COLO829 (cell line): ENCODE measurements at places on chromosomes 12 and 14.

- no peak for DNase-seq
Observed at GRCh38 chr12:132623072-132623869, 4.7 kb downstream of the P2RX2 start.

GRCh38 chr12:50222275-50222783, 55.2 kb upstream of the CERS5 start:
- DNase-seq: peak; percentile 80

DNA sequence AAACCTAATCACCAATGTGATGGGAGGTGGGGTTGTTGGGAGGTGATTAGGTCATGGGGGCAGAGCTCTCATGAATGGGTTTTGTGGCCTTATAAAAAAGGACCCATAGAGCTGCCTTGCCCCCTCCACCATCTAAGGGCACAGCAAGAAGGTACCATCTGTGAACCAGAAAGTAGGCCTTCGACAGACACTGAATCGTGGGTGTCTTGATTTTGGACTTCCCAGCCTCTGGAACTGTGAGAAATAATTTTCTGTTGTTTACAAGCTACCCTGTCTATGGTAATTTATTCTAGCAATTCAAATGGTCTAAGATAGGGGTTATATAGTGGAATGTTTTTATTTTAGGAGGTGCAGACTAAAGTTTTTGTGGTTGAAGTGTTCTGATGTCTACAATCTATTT, 7.9 kb upstream of the SLC10A1 start:
- DNase-seq: no peak

DNA sequence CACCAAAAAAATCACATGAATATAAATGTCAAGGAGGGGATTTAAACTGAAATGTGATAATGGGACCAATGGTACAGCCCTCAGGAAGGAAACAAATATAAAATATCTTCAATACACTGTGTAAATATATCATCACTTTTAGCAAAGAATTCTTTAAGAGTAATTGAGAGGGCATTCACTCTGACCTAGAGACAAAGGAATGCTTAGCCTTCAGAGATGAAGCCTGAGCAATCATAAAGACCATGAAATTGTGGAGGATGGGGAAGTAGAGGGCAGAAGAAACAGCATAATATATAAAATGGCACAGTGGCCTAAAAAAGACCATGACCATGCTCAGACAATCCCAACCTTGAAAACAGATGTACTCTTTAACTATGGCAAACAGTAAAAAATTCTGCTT, 20.4 kb downstream of the YAF2 start:
- no peak for DNase-seq

GRCh38 chr12:104653730-104654664, 197.2 kb downstream of the CHST11 start:
- no peak for DNase-seq

DNA sequence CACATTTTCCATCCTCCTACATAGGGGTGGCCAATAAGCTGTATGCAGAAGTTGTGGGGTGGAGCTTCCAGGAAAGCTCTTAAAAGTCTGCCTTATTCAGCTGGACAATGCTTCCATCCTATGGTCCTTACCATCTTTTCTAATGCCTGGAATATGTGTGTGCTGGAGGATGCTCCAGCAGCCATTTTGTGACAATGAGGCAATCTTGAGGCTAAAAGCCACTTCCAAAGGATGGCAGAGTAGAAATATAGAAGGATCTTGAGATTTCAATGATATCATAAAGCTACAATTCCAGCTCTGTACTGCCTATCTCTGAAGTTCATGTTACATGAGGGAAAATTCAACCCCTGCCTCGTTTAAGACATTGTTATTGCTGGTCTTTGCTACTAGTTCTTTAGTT, 95.7 kb downstream of the APAF1 start:
- no peak for DNase-seq

- DNase-seq: peak; percentile 24
Observed at GRCh38 chr14:71050227-71050823, 143.1 kb downstream of the PCNX1 start.

GRCh38 chr12:11868027-11868426, 202.7 kb upstream of the BCL2L14 start:
- DNase-seq: no peak

DNA sequence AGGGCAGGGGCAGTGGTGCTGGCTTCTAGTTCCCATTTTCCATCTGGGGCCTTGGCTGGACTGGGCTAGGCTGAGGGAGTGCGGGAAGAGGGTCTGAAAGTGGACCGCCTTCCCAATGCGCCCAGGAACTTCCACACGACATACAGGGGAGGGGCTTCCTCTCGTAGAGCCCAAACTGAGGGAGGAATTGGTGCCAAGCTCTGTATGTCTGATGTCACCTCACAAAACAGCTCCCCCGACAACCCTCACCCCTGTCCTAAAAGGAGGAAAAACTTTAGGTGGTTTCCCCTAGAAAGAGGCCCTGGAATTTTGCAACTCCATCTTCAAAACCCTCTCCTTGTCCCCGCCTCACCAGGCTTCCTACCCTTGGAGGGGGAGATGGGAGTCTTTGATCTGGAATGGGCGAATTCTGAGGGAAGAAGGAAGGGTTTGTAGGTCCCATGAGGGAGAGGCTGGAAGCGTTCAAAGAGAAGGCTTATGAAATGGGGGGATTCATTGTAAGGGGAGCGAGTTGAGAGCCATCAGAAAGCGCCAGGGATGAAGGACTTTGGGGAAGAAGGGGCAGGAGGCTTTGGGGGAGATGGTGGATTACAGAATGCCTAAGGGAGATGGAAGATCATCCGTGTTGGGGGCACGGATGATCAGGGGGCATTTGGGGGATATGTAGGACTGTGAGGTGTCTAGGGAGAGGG, 844 bp downstream of the GLTP start:
- DNase-seq: no peak

DNA sequence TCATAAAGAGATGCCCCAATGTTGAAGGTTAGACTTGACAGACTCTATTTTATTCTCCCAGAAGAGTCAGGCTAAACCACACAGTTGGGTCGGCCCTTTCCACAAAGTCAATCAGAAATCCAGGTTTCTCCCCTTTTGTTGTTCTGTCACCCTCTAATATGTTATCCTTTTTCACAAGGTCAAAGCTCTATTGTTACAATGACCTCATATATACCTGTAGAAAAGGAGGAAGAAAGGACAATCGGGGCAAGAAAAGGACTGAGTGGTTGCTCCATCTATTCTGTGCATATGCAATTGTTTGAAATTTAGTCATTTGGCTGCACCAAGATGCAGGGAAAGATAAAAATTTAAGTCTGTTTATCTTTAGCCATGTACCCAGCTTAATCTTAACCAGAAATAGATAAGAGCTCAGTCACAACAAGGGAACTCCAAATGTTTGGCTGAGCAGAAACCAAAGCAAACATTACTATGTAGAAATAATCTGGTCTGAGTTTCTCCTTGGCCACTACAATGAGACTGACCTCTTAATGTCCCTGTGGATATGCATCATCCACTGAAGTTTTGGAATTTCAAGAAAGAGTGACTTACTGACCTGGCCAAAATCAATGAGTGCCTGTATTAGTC, 503.7 kb downstream of the GALC start:
- no peak for DNase-seq

- DNase-seq: no peak
Observed at GRCh38 chr12:39616251-39616650, 3.4 kb downstream of the ABCD2 start.

GRCh38 chr14:89616852-89617341, 199.9 kb upstream of the FOXN3 start:
- DNase-seq: no peak

GRCh38 chr12:52251367-52252051, 18.5 kb downstream of the KRT7 start:
- DNase-seq: no peak

- peak; percentile 66 for DNase-seq
Observed at GRCh38 chr12:124388679-124389137, 93.8 kb downstream of the RFLNA start.

GRCh38 chr14:59925797-59926196, 5.9 kb downstream of the LRRC9 start:
- DNase-seq: no peak

- DNase-seq: no peak
Observed at GRCh38 chr12:130619385-130620001, 96.6 kb downstream of the RIMBP2 start.

DNA sequence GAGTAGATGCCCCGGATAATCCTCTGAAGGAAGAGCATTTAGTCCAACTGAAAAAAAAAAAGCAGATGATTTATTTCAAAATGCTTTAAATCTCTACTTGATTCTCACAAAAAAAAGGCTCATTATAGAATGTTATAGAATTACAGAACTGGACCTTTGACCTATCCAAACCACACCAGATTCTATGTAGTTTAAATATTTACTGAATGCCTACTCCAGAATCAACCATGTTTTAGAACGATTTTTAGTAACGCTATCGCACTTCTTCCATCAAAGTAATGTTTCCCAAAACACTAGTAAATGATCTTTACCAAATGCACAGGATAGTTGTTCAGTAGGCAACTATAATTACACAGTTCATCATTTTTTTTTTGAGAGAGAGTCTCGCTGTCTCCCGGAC, 2.6 kb downstream of the RPS29 start:
- no peak for DNase-seq

GRCh38 chr12:59444932-59445331, 150.9 kb upstream of the SLC16A7 start:
- DNase-seq: no peak

DNA sequence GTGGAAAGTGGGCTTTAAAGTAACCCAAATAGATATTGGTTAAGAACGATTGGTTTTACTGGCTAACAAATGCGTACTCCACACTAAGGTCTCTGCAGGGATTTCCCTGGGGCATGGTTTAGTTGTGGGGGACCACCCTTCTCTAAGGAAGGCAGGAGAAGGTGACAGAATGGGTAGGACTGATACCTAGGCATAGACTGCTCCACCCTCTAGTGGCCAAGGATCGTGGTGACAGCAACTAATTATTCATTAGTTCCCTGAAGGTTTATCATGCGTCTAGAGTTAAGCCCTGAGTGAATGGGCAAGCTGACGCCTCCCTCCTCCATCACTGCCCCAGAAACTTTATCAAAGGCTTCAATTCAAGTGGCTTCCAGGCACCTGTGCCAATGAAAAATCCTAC, 9.1 kb downstream of the FAM181A start:
- peak; percentile 30 for DNase-seq

GRCh38 chr12:38954238-38954873, 49.0 kb upstream of the CPNE8 start:
- no peak for DNase-seq

DNA sequence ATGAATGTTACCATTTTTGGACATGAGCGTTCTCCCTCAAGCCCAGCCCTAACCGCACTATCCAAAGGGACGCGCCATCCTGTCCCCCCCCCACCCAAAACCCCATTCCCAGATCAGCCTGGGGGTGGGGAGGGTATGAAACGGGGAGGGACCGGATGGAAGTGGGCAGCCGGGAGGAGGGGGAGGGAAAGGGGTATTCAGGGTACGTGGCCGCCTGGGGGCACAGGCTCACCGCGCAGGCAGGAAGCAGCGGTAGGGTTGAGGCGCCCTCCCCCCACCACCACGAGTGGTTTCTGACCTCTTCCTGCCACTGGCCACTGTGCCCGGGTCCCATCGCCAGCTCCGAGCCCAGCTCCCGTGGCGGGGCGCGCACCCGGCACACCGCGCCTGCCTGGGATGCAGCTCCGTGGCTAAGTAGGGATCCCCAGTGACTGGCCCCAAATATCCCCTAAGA, 1.4 kb downstream of the ACTN1 start:
- peak; percentile 77 for DNase-seq

DNA sequence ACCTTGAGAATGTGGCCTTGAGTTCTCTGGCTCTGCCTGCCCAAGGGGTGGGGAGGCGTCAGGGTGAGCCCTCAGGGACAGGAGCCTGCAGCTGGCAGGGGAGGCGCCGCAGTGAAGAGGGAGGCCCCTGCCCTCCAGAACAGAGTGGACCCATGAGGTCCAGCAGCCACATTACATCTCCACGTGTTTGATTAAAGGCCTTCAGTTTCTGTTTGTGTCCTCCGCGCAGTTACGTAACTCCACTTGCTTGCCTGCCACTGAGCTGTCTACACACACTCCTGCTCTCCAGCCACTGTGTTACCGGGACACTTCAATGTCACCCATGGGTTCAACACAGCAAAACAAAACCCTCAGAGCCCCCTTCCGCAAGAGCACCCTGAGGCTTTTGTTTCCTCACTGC, 70.4 kb downstream of the CHGA start:
- DNase-seq: no peak

GRCh38 chr14:73230051-73230450, 7.3 kb upstream of the PAPLN start:
- DNase-seq: no peak

DNA sequence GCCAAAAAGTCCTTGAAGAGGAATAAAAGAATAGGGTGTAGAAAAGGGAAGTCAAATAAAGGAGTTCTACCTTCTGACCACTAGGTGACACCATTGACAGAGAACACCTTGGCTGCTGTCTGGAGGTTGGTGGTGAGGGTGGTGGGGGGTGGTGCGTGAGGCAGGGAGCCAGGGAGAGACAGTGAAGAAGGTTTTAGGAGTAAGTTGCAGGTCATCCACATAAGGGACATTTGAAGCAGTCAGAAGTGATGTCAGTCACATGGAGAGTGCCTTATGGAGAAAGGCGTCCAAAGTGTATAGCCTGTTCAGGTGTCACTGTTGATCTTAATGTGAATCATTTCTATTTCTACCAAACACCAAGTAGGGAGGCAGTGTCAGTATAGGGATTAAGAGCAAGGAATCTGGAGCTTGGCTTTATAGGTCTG, 279.3 kb upstream of the DDHD1 start:
- DNase-seq: peak; percentile 24

- peak; percentile 40 for DNase-seq
Observed at GRCh38 chr12:112524676-112525425, 106.1 kb downstream of the PTPN11 start.

DNA sequence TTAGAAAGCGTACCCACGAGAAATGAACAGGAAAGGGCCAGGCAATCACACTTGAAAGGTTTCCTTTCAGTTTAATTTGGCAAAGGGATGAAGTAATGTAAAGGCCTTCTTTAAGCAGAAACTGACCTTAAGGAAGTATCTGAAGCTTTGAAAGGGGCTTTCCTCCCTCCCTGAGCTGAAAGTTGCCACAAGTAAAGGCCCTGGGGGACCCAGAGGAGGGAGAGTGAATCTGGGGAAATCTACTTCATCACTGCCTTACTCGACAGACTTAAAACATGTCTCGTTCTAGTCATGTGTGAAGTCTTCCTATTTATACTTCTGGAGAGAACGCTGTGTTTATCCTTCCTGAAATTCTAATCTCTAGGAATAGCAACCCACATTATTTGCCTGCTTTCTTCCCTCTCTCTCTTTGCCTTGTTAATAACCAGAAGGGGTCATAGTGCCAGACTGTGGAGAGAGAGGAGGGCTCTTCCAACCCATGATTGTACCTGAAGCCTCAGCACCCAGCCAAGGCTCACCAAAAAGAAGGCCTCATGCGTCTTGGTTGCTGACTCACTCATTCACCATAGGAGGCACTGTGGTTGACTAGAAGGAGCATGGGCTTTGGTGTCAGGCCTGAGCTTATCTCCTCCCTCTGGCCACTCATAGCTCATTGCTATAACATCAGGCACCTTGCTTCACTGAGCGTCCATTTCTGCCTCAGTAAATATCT, 10.2 kb upstream of the GPX2 start:
- no peak for DNase-seq
